ENCODE measurements at places on chromosomes 16 and 17. TPM values are rescaled to one million over a fixed set of nuclear protein-coding genes. Genes with fewer than 3 reads are reported as not detected.

KRT31 gene
- not detected for total RNA-seq

NPIPB2 gene
- 3.0 TPM for total RNA-seq

MRC2 gene
- total RNA-seq = 288 TPM

CPHXL2 gene
- not detected for total RNA-seq

OTOP2 gene
- total RNA-seq = not detected

RFWD3 gene
- total RNA-seq = 23.8 TPM

PSKH1 gene
- total RNA-seq = 25.2 TPM

CENPV gene
- 17.7 TPM for total RNA-seq

EIF1 gene
- total RNA-seq = 810 TPM

DYNC1LI2 gene
- 85.5 TPM for total RNA-seq

DNA sequence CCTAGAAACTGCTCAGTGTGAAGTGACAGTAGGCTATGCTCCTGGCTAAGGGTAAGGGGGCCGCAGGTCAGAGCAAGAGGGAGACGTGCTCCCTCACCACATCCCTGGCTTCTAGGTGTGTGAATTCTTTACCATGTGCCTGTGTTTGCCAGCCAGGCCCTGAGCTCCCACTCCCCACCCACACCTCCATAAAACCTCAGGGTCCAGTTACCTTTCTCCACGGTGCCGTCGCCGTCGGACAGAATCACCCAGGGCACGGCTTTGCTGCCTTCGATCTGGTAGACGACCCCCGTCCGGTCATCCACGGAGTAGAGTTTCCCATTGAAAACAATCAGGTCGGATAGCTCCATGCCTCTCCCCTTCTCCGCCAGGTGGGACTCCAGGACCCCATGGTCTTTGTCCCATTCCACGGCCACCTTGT, 12.8 kb downstream of the CANT1 start:
- no peak for DNase-seq

- peak; percentile 54 for DNase-seq
Measured at GRCh38 chr16:89422905-89423630, 67.3 kb downstream of the ANKRD11 start.

DNA sequence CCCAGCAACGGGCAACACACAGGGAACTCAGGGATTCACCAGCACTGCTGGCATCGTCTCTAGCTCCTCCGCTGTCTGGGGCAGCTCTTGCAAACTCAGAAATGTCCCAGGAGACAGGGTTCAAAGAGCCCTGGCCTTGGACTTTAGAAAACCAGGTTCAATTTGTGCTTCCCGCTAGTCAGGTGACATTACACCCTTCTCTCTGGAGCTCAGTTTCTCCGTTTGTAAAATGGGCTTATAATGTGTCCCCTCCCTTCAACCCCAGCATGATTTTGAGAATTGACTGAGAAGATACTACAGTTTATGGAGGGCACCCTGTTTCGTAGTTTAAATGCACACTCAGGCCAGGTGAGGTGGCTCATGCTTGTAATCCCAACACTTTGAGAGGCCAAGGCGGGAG, 1.9 kb upstream of the MYCBPAP start:
- DNase-seq = no peak

DNA sequence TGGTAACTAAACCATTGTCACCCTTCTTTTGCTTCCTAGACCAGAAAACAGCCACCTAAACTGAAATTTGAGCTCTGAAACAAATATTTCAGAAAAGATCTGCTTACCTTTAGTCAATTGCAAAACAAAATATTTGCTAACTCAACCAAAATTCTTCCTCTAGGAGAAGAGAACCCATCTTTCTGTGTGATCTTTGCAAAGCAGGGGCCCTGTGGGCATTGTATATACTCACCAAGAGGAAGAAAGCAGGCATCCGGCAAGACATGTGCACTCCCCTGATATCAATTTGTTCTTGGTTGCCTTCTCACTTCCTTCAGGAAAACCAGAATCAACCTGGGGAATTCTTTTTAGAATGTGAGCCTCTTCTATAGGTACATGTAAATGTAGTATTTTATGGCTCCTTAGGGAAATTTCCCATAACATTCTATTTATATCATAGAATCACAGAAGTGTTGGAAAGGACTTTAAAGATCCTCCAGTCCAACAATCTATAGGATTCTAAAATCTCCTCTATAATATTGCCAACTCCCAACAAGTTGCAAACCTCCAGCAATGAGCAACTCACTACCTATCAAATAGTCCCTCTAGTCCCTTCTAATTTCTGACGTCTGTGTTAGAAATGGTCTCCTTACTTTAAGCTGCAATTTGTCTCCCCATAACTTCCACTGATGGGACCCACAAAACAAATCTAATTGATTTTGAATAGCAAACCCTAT, 966 bp downstream of the SLFN14 start:
- DNase-seq = no peak

GRCh38 chr17:17375841-17376240, 72.7 kb downstream of the NT5M start:
- peak; percentile 45 for DNase-seq

GRCh38 chr17:77246110-77247047, 105.6 kb downstream of the SEC14L1 start:
- DNase-seq = no peak

DNA sequence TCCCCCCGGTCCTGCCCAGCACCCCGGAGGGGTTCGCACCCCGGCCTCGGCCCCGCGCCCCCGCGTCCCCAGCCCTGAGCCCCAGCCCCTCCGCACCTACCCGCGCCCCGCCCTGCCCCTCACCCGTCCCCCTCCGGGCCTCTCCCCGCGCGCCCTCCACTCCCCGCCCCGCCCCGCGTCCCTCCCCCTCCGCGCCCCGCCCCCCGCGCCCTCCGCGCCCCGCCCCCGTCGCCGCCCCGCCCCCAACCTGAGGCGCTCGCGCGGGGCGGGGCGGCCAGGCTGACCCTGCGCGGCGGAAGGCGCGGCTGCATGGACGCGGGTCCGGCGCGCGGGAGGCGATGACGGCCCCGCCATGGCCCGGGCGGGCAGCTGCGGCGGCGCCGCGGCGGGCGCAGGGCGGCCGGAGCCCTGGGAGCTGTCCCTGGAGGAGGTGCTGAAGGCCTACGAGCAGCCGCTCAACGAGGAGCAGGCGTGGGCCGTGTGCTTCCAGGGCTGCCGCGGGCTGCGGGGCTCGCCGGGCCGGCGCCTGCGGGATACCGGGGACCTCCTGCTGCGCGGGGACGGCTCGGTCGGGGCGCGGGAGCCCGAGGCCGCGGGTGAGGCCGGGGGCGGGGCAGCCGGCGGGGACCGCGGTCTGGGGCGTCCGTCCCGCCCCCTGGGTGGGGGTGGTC, at the start of gene SPIRE2:
TSS of gene SPIRE2 (plus strand) at position 277 of the 671 bp plus-strand sequence. CDS start at position 353, 76 bp downstream.
- peak; percentile 66 for DNase-seq

- DNase-seq = no peak
Measured at GRCh38 chr17:12745486-12745885, 43.8 kb upstream of the ARHGAP44 start.

GRCh38 chr17:74457146-74457819, 9.2 kb upstream of the CD300A start:
- DNase-seq = no peak

DNA sequence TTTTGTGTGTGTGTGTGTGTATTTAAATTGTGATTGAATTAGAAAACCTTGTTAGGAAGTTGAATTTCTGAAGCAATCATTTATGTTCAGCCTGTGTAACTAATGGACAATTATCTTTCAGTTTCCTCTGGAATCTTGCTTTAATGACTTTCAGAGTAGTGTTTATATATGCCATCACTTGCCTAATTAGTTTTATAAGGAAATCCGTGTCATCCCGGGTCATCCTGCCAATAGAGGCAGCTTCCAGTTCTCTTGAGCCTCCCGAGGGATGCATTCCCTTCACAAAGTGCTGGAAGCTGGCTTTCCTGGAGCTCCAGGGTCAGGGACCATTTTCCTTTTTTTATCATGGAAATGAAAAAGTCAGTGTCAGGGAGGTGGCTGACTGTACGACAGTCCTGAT, 42.9 kb downstream of the PRKCA start:
- DNase-seq = no peak

GRCh38 chr17:80212962-80213642, 7.0 kb downstream of the SGSH start:
- DNase-seq = no peak

DNA sequence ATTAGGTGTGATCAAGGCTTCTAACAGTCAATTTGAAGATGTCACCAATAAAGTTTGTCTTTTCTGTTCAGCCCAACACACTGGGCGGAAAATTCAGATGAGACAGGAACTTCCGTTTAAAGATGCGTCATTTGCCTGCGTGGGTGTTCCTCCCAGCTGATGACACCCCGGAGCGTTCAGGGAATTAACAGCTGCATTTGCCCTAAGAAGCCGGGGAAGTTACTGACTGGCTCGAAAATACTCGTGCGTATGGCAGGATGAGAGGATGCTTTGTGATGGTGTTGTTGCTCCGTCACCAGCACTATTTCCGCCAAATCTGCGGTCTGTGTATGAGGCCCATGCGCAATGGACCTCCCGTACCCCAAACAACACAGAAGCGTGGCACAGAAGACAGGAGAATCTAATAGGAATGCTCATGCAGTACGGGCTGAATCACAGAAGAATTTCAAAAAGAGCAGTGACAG, 11.9 kb upstream of the PVALEF start:
- DNase-seq = no peak

DNA sequence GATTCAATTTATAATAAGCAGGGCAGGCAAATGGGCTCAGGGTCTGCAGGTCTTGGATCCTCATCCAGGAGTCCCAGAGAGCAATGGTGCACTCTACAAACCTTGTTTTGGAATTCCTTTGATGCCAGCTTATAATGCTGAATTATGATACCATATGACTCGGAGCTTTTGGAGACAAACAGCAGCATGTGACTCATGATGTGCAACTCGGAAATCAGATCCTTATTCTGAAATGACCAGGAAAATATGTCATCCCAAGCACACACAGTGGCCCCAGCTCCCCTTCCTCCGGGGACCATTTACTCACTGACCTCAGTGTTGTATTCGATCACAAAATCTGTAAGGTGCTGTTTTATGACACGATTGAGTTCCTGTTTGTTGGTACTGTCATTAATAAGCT, 20.2 kb upstream of the UMOD start:
- DNase-seq = no peak

- no peak for DNase-seq
Measured at GRCh38 chr17:29650396-29650795, 27.7 kb upstream of the CORO6 start.

DNA sequence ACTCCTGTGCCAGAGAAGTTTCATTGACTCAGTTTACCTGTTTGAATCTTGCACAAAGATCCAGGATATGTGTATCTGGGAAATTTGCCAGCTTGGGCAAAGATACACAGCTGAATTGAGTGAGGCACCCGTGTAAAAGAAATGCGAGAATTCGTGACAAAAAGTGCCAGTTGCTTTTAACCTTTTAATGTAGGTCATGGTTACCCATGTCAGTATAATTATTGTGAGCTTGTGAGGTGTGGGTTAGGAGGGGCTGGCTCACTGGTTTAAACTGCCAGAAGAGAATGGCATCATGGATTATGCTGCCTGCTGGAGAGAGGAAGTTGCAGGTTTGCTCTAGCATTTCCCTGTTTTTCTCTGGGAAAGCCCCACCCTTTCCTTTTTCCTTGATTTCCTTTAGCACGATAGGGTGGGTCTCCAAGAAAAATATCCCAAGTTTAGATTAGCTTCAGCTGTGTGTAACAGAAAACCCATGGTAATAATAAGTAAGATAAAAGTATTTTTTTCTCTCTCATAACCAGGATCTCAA, 24.8 kb upstream of the NDRG4 start:
- no peak for DNase-seq

GRCh38 chr17:13593757-13594156, 8.0 kb downstream of the HS3ST3A1 start:
- peak; percentile 66 for DNase-seq

GRCh38 chr16:2915196-2915929, 3.6 kb downstream of the FLYWCH1 start:
- no peak for DNase-seq

DNA sequence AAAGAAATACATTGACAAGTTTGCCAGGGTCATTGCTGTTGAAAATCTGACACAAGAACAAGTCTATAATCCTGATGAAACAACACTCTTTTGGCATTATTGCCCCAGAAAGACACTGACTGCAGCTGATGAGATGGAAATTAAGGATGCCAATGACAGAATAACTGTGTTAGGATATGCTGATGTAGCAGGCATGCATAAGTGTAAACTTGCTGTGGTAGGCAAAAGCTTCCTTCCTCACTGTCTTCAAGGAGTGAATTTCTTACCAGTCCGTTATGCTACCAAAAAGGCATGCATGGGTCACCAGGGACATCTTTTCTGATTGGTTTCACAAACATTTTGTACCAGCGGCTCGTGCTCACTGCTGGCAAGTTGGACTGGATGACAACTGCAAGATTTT, 10.5 kb downstream of the GDPD1 start:
- no peak for DNase-seq

- peak; percentile 40 for DNase-seq
Measured at GRCh38 chr17:39872751-39873150, 4.7 kb downstream of the ZPBP2 start.

- no peak for DNase-seq
Measured at GRCh38 chr16:10387188-10387617, 1.3 kb downstream of the ATF7IP2 start.

DNA sequence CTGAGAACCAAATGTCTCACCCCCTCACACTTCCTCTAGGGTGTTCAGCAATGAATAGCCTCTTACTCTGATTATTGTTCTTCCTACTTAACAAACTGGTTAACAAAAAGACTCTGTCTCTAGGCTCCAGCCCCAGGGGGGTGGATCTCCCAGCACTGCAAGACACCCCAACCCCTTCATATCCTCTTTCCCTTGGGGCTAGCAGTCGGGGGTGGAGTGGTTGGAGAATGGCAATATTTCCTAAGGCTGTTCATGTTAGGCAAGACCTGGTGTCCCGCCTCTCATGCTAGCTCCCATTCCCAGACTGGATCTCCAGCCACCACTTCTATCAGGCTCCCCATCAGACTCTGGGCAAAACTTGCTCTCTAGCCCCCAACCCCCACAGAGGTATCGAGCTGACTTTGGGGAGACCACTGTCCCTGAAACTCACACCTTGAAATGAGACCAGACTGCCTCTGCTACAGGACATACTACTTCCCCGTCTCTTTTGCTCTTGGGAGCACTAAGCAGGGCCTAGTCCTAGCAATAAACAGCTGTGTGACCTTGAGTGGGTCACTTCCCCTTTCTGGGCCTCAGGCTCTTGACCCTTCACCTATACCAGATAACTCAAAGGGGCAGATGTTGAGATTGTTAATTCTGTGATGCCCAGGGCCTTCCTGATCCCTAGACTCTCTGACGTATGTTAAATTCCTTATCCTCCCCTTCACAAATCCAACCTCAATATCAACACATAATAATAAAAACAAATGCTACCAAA, 2.4 kb downstream of the SLC25A35 start:
- DNase-seq = no peak

GRCh38 chr16:30040221-30040620, 9.2 kb upstream of the TLCD3B start:
- no peak for DNase-seq

DNA sequence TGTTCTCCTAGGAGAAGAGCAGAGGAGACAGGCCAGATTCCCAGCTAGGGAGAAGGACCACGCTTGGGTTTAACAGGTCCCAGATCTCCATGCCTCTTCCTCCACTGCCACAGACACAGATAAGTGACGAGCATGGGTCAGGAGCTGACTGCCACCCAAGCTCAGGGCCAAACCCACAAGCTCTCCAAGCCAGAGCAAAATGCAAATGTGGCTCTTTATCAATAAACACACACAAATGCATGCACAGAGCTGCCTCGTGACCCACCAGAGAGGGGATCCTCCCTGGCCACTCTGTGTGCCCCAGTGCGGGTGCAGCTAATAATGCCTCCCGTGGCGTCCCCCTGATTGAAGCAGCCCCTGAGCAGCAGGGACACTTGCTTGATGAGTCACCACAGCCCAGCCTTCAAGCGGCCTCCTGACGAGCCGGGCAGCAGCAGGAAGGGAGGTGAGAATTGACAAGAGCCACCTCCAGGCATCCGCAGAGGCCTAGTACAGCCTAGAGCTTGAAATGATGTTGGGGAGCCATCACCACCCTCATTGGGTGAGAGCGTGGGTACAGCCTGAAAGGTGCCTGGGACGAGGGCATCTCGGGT, 143.9 kb downstream of the CCDC182 start:
- no peak for DNase-seq
